ENCODE measurements at places on chromosomes 1 and 21. TPM values are rescaled to one million over a fixed set of nuclear protein-coding genes. Genes with fewer than 3 reads are reported as not detected.
A peak's percentile ranks its signal among the peaks of the same experiment; 100 is the strongest.

DNA sequence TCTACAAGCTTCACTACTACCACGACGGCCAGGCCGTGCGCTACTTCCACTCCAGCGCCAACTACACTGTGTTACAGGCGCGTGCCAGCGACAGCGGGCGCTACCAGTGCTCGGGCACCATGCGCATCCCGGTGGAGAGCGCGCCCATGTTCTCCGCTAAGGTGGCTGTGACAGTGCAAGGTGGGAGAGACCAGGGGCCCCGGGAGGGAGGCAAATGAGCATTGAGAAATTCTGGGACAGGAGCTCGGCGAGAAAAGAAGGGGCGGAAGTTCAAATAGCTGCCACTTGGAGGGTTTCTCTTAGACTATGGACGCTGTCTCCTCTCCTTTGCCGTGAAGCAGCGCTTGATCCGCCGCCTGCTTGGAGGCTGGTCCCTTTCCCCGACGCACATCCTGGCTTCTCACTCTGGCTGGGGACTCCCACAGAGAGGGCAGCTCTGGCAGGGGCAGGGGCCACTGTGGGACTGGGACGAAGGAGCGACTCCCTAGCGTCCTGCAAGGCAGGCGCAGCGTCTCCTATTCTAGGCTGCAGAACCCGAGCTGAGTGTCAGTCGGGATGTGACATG is 4.6 kb downstream of the FCRLB start:
- DNase-seq, result peak; percentile 73

DNA sequence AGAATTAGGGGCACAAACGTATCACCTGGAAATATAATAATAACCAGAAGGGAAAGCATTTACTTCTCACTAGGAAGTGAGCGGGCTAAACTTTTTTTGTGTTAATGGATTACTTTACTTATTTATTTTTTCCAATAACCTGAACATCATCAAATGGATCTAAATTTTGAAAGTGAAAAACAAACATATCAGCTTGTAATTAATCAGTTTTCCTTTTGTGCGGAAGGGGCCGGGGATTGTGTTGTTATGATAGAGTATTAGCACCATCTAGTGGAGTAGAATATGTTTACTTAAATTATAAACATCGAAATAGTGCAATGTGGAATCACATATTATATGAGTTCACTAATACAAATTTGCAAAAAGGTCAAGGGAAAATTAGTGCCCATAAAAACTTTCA is 9.0 kb downstream of the CFH start:
- no peak for DNase-seq

Gene TMEM82
- total RNA-seq, result not detected

- no peak for DNase-seq
Observed at GRCh38 chr1:111465754-111466153, 8.0 kb upstream of the C1orf162 start.

- DNase-seq, result no peak
Observed at GRCh38 chr1:29342983-29343382, 106.7 kb downstream of the PTPRU start.

DNA sequence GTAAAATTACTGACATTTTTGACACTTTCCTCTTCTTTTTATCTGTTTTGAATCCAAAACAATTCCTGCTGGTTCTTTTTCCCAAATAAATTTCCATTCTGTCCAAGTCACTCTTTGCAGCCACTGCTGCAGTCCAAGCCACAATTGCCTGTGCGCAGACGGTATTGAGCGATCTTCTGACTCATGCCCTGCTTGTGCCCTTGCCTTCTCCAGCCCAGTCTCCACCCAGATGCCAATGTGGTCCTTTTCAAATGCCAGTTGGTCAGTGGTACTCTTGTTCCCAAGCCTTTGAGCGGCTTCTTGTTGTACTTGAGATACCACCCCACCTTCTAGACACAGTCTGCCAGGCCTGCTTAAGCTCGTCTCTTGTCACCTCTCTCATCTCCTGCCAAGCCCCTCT is 78.9 kb downstream of the CAMTA1 start:
- no peak for DNase-seq

Gene LRRC3
- 6.8 TPM for total RNA-seq

Gene GUCA2A
- total RNA-seq, result not detected

DNA sequence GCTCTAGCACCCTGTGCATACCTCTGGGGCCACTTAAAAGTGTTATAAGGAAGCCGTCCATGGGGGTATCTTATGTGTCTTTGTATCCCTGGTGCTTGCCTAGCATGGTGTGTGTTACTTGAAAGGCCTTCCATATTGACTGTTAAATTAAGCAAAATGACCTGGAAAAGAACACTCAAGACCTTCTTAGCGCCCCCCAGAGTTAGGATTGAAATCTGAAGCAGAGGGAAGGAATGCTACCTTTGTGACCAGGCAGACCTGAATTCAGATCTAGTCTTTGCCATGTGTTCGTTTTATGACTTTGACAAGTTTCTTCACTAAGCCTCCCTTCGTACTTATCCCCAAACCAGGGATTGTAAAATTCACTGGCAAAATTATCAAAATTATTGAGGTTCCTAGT is 59.9 kb downstream of the SLC22A15 start:
- no peak for DNase-seq

- no peak for DNase-seq
Observed at GRCh38 chr1:235069577-235070563, 58.8 kb downstream of the TOMM20 start.

- DNase-seq, result peak; percentile 85
Observed at GRCh38 chr1:183915625-183916510, 110.9 kb downstream of the RGL1 start.

DNA sequence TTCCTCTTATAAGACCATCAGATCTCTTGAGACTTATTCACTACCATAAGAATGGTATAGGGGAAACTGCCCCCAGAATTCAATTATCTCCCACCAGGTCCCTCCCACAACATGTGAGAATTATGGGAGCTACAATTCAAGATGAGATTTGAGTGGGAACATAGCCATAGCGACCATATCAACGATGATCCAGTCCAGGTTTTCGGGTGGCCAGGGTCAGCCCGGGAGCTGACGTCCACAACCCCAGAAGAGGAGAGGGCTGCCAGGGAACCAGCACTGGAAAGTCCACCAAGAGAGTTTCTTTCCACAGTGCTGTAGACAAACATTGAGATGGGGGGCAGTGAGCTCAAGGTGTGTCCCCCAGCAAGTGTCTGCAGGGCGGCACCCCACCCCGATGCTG is 88.4 kb downstream of the VWA5B1 start:
- no peak for DNase-seq

- DNase-seq, result no peak
Observed at GRCh38 chr1:118396279-118396678, 211.3 kb upstream of the SPAG17 start.

- DNase-seq, result no peak
Observed at GRCh38 chr1:226798427-226799411, 59.6 kb upstream of the ITPKB start.
